ENCODE measurements at places on chromosomes 13 and 19. TPM values are rescaled to one million over a fixed set of nuclear protein-coding genes. Genes with fewer than 3 reads are reported as not detected.

ADPRHL1 gene
- 521 TPM for total RNA-seq

TMPRSS9 gene
- not detected for total RNA-seq

DNA sequence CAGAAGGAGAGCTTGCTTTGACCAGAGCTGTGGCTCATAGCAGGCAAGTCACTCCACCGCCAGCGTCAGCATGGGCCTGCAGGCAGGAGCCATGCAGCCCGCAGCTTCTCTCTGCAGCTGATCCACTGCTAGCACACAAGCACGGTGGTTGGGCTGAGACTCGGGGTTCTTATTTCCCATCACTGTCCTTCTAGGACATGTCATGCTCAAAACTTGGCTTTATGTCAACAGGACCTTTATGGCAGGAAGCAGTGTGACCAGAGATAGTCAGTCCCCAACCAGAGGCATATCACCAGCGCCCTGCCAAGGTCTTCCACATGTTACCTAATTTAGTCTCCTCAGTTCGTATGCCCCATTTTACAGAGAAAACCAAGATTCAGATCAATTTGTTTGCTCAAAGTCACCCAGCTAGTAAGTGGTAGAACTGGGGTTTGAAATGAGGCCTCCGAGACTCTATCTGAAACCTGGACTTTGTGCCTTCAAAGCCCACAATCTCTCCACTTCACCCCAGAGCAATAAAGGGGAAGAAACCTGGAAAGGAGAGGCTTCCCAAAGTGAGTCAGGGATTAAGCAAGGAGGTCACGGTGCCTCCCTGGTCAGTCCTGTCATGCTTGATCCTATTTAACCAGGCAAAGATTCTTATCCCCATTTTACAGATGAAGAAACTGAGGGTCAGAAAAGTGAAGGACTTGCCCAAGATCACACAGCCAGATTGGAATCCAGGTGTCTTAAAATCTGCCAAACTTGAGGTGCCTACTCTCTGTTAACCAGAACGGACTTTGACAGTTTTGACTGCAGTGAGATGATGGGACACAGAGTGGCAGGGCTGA is 5.1 kb downstream of the TMEM272 start:
- H3K4me1 ChIP-seq, result no peaks in the 10 kb centered on the region
- no peak overlapping the region for H3K4me3 ChIP-seq
- no peaks in the 10 kb centered on the region for H3K27me3 ChIP-seq

DNA sequence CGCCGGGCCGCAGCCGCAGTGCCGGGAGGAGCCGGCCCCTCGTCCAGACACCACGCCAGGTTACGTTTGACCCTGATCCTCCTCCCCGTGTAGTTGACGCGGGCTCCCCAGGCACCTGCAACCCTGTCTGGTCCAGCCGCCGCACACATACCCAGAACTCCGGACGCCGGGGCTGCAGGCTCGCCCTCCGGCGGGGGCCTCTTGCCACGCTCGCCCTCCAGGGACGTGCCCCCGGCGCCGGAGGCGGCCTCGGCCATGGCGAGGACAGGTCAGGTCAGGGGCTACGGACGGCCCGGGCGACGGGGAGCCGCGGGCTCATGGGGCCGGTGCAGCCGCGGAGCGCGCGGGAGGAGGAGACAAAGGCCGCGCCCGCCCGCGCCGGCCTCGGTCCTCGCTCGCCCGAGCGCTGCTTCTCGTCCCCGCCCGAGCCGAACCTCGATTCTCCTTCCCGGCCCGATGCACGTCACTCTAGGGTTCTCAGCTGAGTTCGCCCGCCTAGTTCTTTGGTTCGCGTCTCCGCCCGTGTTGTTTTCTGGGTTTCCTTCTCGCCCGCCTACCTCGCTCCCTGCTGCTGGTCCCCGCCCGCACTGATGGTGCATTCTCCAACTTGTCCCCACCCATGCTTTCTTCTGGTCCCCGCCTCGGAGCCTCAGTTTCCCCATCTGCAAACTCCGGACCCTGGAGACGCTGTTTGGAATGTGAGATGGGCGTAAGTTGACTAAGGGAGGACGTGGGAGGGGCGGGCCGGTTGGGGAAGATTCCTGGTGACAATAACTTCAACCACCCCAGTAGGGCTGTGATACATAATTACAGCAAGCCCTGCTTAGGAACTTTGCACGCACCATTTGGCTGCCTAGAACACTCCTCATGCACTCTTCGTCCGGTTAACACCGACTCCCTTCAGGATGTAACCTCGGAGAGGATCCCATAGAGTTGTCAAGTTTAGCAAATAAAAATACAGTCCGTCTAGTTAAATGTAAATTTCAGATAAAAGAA is at the start of gene ANO8:
Gene ANO8 (minus strand): TSS at position 442 of the 996 bp plus-strand sequence. CDS start 185 bp downstream, at position 257.
- no peaks in the 10 kb centered on the region for H3K36me3 ChIP-seq
- peaks cover 6% of the 10 kb centered on the region for H3K4me1 ChIP-seq
- no peak within 1 kb of the TSS for H3K27ac ChIP-seq
- no peaks in the 10 kb centered on the region for H3K27me3 ChIP-seq
- H3K4me3 ChIP-seq, result peak within 1 kb of the TSS; percentile 47

GRCh38 chr19:10913716-10914340 is 14.6 kb downstream of the YIPF2 start:
- no peaks in the 10 kb centered on the region for H3K27me3 ChIP-seq
- H3K27ac ChIP-seq, result no peak overlapping the region
- DNase-seq, result no peak
- H3K36me3 ChIP-seq, result peaks cover 86% of the 10 kb centered on the region
